ENCODE measurements at places on chromosomes 16 and 17.

DNA sequence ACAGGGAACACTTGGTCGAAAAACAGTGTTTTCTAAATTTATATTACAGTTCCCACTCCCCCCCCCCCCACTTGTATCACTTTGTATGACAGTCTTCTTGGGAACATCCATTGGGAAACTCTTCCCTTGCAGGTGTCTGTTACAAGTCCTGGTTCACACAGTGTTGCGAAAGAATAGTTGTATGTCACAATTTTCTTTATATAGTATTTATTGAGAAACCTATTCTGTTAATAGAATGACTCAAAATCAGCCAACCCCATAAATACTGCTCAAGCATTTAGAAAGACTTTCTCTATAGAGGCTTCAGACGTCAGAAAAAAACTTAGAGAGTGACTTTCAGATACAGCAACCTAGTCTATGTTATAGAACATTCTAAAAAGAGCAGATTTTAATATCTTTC, 414.4 kb downstream of the WWOX start:
- DNase-seq: no peak

DNA sequence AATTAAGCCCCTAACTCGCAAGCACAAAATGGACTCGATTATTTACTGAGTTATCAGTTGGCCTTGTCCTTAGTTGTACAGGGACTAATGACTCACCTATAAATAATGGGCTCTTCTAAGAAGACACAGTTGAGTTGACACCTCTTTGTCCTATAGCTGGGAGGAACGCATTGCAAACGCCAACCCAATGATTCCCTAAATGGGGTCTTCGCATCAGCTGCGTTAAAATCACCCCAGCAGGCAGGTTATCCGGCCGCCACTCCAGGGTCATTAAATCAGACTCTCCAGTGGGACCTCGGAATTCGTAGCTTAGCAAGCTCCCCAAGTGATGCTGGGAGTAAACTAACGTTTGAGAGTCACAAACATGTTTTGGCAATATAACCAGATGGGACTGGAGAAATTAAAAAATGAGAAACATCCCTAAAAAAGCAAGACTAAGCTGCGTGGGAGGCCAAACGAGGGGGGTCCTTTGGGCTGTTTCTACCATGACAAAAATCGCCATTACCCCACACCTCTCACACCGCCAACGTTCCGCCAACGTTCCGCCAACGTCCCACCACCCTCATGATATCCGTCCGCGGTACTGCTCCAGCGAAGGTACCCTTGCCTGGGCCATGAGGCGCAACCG, 932 bp upstream of the NFE2L1 start:
- no peak for DNase-seq

DNA sequence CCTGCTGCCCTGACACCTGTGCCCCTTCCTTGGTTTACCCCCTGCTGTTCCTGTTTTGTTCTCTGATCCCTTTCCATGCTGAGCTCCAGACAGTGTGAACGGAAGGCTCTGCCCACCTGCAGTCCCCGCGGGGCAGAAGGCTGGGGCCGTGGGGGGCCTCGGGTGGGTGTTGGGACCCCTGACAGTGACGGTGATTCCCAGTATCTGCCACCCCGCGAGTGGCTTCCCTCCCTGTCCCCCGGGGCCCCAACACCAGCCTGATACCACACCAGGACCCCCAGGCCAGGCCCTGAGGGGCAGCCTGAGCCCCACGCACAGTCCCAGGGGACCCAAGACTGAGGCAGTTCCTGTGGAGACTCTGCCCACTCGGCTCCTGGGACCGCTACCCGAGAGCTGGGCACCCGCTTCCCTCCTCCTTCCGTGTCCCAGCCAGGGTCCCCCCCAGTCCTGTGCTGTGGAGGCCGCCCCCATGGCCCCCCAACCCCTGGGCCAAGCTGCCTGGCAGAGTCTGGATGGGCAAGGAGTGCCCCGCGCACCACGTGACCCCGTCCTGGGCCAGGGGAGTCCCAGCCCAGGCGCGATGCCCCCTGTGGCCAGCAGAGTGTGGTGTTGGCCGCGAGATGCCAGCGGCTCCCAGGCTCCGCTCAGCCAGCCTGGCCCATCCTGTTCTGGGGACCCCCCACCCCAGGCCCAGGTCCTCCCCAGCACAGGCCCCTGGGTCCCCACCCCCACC, 10.0 kb upstream of the C1QTNF8 start:
- DNase-seq: peak; percentile 10

- DNase-seq: no peak
These were observed at the start of gene SECTM1 for GRCh38 chr17:82333279-82334171. Gene SECTM1, minus strand, starts transcription at chr17:82333766. Its CDS starts 6,526 bp downstream, at chr17:82327240.

DNA sequence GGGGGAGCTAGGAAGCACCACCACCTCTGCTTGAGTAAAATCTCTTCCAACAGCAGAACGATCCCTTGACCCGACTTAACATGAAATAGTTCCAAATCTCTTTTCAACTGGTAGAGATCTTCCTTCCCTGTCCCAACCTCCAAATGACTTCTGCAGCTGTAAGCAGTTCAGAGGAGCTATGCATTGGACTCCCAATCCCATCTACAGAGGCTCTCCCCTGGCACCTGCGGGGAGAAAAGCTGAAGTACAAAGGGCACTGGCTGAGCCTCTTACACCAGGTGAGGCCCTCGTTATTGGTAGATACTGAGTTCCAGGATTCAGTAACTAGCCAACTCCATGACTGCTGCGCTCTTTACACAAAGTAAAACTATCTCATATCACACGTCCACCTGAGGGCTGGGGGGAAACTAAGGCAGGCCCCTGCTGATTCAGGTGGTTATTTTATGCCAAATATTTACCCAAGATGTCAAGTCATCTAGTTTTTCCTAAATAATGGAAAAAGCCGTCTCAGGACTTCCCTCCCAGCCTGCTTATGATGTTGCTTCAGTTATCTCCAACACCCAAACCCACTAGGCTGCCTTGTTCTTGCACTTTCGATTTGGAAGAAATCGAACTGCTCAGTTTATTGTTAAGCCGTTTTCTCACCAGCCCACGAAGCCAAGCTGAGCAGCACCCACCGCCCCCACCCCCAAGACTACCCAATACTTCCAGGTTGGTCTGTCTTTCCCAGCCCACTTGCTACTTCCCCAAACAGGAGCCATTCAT, 3.2 kb downstream of the ACTG1 start:
- DNase-seq: no peak

GRCh38 chr16:30867747-30868146, 26.1 kb downstream of the BCL7C start:
- DNase-seq: no peak

DNA sequence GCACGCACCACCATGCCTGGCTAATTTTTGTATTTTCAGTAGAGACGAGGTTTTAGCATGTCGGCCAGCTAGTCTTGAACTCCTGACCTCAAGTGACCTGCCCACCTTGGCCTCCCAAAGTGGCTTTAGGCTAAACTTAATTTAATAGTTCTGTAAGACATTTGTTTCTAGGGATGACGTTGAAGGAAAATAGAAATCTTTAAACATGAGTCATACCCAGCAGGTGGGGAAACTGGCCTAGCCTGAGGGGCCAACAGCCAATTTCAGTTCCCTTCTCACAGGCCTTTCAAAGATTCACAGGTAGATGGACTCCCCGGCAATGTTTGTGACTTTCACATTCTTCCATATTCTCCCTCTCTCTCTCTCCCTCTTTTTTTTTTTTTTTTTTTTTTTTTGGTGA, 18.1 kb upstream of the ITPRIPL2 start:
- no peak for DNase-seq

DNA sequence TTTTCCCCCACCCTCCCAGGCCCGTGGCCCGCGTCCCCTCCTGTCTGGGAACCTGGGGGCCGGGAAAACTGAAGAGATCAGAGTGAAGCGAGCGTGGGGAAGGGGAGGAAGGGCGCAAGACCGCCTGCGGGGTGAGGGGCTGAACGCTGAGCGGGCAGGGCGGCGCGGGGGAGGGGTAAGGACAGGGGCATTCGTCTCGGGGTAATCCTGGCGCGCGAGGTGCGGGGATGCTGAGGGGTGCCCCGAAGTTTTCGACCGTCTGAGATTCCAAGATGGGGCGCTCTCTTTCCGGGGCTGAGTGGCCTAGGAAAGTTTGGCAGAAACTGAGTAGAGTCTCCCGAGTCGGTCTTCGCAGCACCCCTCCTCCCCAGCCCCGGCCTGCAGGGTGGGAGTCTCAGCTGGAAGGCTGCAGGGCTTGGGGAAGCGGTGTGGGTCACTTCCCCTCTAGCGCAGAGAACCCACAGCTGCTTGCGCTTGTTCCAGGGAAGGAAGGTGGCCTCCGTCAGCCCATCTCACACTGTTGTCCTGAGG, 555 bp downstream of the TTYH2 start:
- no peak for DNase-seq

DNA sequence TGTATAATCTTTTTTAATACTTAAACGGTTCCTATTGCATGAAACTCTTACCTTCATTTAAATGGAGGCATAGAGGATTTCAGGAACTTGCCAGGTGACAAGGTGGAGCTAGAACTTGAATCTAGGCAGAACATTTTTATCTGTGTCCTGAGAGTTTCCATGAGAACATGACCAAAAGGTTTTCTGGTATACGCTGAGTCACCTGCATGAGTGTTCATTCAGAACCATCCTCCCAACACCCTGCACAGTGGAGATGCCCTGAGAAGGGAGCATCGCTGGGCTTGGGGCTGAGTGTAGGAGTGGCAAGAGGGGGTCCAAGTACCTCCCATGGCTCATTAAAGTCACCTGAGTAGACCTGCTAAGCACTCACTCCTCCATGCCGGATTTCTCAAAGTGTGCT, 169.7 kb upstream of the CACNG5 start:
- no peak for DNase-seq
